ENCODE measurements at places on chromosomes 1 and 21. TPM values are rescaled to one million over a fixed set of nuclear protein-coding genes. Genes with fewer than 3 reads are reported as not detected.

DNA sequence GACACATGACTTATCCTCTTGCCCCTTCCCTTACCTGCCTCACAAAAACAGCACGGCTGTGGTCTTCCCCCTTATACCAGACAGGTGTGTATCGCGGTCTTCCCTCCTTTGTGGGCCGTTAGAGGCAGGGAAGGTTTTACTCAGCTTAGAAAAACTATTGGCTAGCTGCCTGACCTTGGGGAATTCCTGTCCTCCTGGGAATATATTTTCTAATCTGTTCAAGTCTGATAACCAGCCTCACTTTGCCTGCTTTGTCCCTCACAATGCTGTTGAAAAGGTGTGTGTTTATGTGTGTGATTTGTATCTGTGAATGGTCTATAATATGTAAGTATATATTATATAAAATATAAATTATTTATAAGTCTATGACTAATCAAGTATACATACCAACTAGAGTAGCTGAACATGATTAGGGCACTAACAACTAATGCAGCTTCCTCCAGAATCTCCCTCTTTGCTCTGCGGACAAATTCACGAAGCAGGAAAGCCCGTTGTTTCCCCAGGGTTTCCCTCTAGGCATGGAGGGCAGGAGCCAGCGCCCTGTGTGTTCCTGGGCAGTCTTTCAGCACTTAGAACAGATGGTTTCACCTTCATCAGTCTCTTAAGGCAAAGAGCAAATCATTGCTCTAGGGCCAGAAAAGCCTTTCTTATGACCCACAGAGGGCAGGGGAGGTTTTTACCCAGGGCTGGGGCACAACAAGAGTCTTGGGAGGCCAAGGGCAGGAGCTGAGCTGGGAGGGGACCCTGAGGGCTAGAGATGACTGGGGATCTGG, 25.6 kb downstream of the SLC26A9 start:
- DNase-seq: no peak
- H3K27ac ChIP-seq: no peak overlapping the region
- no peak overlapping the region for H3K4me3 ChIP-seq
- no peaks in the 10 kb centered on the region for H3K36me3 ChIP-seq
- H3K4me1 ChIP-seq: peaks cover 21% of the 10 kb centered on the region

DNA sequence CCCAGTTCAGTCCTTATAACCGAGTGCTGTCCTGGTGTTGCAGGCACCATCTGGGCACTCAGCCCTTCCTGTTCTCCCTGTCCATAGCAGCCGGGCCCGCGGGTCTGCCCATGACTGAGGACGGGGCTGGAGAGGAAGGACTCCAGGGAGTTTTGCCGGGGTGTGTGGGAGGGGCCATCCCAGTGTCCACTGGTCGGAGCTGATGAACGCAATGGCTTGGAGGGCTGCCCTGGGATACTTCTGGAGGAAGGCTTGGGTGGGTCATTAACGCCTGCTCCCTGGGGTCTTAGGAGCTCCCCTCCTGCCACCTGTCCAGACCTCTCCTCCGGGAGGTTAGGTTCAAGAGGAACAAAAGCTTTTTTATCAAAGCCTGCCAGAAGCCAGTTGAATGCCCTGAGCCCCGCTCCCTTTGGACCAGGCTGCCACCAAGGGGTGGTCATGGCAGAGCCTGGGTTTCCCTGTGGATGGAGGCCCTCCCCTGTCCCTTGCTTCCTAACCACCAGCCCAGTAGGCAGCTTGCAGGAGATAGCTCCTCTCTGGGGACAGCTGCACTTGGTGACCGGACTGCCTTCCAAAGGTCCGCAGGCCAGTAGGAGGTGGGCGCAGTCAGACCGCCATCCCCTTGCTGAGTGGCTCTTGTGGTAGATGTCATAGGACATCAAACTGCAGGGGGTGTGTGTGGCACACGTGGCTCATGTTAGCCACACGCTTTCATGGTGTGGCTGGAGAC, 61.3 kb downstream of the TRIM11 start:
- no peaks in the 10 kb centered on the region for H3K4me1 ChIP-seq
- H3K4me3 ChIP-seq: no peak overlapping the region

DNA sequence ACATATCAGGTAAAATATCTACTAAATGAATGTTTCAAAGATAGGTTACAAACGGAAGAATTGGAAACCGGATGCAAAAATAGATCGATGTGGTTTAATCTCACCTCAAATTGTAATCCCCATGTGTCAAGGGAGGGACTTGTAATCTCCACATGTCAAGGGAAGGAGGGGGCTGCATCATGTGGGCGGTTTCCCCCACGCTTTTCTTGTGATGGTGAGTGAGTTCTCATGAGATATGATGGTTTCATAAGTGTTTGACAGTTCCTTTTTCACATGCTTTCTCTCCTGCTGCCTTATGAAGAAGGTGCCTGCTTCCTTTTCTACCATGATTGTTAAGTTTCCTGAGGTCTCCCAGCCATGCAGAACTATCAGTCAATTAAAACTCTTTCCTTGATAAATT, 408.7 kb upstream of the TMPRSS15 start:
- H3K27ac ChIP-seq: no peak overlapping the region
- no peaks in the 10 kb centered on the region for H3K36me3 ChIP-seq
- no peaks in the 10 kb centered on the region for H3K27me3 ChIP-seq

Gene OR2T33
- polyA plus RNA-seq: not detected

DNA sequence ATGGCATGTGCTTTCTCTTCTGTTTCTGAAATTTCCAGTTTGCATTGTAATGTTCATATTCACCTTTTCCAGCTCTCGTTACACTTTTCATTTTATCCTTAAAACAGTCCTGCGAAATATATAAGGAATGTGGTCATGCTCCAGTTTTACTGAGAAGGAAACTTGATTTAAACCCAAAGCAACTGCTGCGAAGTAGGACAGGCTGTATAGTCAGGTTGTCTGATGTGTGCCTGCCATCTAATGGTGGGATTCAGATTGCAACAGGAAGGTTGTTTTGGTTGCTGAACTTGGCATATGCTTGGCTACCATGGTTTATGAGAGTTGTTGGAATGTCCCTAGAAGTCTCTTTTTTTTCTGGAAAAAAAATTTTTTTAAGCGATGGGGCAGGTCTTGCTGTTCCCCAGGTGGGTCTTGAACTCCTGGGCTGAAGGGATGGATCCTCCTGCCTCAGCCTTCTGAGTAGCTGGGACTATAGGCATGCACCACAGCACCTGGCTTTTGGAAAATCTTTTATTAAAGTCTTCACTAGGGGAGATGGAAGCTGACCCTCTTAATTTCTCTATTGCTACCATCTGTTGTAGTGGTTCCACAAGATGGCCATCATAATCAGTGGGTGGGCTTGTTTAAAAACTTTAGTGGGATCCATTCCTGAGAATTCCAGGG, 86.9 kb downstream of the UCK2 start:
- H3K27me3 ChIP-seq: no peaks in the 10 kb centered on the region
- H3K4me1 ChIP-seq: peaks cover 12% of the 10 kb centered on the region
- H3K4me3 ChIP-seq: no peak overlapping the region
- no peak overlapping the region for H3K27ac ChIP-seq
- no peaks in the 10 kb centered on the region for H3K36me3 ChIP-seq

Gene DUSP10
- polyA plus RNA-seq: 1.7 TPM

GRCh38 chr1:234734869-234735268, 124.9 kb upstream of the IRF2BP2 start:
- peak; percentile 21 for DNase-seq
- H3K36me3 ChIP-seq: no peaks in the 10 kb centered on the region
- peaks cover 2% of the 10 kb centered on the region for H3K4me1 ChIP-seq
- H3K4me3 ChIP-seq: no peak overlapping the region

- no peak overlapping the region for H3K4me3 ChIP-seq
- no peaks in the 10 kb centered on the region for H3K4me1 ChIP-seq
- no peak for DNase-seq
Observed at GRCh38 chr1:111471012-111471411, 2.8 kb upstream of the C1orf162 start.

GRCh38 chr21:32447224-32447623, 34.7 kb downstream of the EVA1C start:
- no peaks in the 10 kb centered on the region for H3K27me3 ChIP-seq
- no peak overlapping the region for H3K27ac ChIP-seq
- no peak for DNase-seq
- H3K36me3 ChIP-seq: no peaks in the 10 kb centered on the region
- peaks cover 7% of the 10 kb centered on the region for H3K4me1 ChIP-seq

GRCh38 chr1:41399145-41399795, 38.0 kb downstream of the FOXO6 start:
- no peaks in the 10 kb centered on the region for H3K4me1 ChIP-seq
- no peak overlapping the region for H3K4me3 ChIP-seq
- DNase-seq: no peak
- no peaks in the 10 kb centered on the region for H3K27me3 ChIP-seq
- no peak overlapping the region for H3K27ac ChIP-seq
- H3K36me3 ChIP-seq: no peaks in the 10 kb centered on the region

Gene FUCA1
- 112 TPM for polyA plus RNA-seq

Measured in ovary (tissue), 10 donors.